ENCODE measurements at places on chromosomes 11 and 22. TPM values are rescaled to one million over a fixed set of nuclear protein-coding genes. Genes with fewer than 3 reads are reported as not detected.
A peak's percentile ranks its signal among the peaks of the same experiment; 100 is the strongest.

LDHAL6A gene
- total RNA-seq: not detected

DNA sequence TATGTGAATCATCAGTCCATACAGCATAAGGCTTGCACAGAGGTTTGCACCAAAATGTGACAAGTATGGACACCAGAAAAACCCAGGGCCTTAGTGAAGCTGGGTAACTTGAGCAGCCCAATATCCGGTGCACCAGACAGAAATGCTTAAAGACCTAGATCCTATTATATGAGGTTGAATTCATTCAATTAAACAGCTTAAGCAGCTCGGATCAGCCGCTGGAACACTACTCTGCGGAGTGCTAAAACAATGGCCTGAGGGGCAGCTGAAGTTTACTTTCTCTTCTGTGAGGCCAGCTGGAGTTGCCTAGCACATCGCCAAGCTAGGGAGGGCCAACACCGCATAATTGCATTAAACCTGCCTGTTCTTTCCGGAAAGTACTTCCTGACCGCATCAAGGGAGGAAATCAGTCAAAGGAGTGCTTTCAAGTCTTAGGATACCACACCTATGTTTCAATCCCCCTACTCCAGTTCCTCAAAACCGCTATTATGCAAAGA is 17.0 kb upstream of the FAM181B start:
- no peak for DNase-seq

GRCh38 chr11:2091112-2091746 is 48.0 kb downstream of the IGF2 start:
- DNase-seq: no peak

DNA sequence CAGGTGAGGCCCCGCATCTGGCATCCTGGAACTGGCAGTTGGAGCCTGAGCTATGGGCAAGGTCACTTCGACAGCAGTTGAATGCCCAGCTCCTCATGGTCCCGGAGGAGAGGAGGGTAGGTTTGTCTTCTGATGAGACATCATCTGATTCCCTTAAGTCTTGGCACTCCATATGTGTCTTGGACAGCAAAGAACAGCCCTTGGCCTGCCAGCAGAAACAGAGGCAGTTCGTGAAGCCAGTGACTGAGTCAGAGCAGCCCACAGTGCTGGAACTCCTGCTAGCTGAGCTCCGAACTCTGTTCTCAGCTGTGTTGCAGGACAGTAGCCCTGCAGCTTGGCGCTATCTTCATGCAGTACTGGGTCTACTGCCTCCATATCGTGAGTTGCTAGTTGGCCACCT is 1.0 kb downstream of the DNHD1 start:
- peak; percentile 75 for DNase-seq

GRCh38 chr22:38460426-38460840 is 5.4 kb upstream of the KCNJ4 start:
- no peak for DNase-seq

GRCh38 chr11:83174008-83174407 is 17.1 kb downstream of the PCF11 start:
- no peak for DNase-seq

CADM1 gene
- total RNA-seq: 33.9 TPM

DNA sequence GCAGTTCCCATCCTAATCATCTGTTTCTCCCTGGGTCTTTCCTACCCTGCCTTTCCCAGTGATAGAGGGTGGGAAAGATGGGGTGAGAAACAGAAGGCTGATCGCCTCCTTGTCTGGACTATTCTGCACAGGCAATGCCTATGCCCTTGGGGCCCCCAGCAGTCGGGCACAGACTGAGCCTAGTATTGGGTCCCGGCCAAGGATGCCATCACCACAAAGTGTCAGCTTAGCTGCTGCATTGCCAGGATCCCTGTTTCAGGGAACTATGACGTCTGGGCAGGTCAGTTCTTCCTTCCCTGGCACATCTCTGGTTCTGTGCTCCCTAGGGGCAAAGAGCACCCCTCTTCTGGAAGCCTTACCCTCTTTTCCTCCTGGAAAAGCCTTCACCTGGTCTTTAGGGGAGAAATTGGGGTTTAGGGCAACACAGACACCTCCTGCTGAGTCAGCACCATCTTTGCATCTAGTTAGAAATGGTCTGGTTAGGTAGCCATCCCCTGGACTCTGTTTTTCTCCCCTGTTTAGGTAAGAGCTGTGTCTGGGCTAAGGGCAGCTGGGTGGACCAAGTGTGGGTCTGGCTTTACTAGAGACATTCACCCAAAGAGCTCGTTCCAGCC is 2.1 kb downstream of the ADAMTS8 start:
- no peak for DNase-seq

DNA sequence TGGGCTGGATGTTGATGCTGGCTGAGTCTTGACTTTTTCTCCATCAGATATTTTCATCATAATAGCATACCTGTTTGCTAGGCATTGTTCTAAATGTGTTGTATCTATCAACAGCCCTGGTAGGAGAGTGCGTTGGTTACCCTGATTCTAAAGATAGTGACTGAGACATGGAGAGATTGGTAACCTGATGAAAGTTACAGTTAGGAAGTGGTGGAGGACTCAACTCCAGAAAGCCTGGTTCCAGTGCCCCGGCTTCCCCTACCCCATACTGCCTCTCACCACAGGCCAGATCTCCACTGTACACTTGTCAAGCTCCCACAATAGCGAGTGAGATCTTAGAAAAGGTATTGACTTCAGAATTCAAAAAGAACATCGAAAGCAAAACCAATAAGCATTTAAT is 22.8 kb upstream of the RELT start:
- DNase-seq: no peak

DNA sequence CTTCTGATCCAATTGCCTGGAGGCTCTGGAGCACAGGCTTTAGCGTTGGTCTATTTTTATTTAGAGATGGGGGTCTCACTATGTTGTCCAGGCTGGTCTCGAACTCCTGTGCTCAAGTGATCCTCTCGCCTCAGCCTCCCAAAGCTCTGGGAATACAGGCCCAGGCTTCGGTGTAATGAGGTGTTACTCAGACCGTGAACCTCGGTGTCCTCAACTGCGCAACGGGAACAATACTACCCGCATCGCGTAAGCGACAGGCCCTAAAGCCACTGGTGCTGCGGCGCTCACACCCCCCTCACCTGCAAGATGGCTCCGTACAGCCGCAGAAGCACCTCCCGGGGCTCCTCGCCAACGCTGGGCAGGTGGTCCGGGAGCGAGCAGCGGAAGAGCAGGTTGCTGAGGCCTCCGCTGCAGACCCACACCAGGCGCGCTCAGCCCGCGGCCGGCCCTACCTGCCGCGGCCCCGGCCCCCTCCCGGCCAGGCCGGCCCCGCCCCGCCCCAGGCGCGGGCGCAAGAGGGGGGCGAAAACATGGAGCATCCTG is 628 bp downstream of the CHKB start:
- DNase-seq: no peak

DNA sequence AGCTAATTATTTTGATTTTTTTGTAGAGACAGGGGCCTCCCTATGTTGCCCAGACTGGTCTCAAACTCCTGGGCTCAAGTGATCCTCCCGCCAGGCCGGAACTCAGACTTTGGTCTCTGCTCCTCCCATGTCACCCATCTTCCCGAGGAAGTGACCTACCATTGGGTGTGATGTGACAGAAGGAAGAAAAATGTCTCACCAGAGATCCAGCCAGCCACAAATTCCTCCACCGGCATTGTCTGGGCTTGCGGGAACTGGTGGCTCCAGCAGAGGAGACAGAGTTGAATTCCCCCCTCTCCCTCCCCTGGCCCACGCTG is 772 bp downstream of the SLC25A45 start:
- peak; percentile 70 for DNase-seq

DNA sequence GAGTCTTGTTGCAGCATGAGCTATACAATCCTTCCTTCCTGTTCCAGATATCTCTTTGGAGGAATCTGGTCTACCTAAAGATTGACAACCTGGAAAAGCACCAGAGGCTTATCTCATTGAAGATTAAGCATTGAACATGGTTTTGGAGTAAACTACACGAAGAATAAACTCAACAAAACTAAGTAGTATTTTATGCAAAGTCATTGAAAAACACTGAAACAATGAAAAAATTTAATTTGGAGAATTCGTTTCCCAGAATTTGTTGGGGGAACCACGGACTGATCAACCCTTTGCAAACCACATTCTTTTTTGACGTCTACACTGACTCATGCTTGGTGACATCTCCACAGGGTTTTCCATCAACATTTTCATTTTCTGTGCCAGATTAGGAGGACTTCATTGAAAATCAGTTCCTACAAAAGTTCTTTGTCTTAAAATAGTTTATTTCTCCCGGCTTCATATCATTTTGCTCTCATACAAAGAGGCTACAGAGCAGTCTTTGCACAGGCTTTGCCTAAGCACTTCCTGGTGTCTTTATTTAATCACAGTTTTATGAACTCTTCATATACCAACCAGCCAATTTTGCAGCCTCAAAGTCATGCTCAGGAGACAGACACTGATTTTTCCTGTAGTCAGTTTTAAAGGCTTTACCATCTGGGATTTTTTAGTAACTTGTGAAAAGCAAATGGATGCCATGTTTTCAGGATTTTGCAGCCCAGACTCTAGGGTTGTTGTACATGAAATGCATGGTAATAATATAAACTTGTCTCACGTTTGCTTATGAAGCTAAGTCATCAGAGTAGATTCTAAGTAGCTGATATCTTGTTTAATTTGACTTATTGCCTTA is 186.3 kb downstream of the C11orf91 start:
- no peak for DNase-seq

- no peak for DNase-seq
Observed at GRCh38 chr11:123585206-123585605, 69.2 kb downstream of the SCN3B start.

GRCh38 chr11:105181100-105181499 is 41.5 kb upstream of the CARD18 start:
- DNase-seq: no peak

DNA sequence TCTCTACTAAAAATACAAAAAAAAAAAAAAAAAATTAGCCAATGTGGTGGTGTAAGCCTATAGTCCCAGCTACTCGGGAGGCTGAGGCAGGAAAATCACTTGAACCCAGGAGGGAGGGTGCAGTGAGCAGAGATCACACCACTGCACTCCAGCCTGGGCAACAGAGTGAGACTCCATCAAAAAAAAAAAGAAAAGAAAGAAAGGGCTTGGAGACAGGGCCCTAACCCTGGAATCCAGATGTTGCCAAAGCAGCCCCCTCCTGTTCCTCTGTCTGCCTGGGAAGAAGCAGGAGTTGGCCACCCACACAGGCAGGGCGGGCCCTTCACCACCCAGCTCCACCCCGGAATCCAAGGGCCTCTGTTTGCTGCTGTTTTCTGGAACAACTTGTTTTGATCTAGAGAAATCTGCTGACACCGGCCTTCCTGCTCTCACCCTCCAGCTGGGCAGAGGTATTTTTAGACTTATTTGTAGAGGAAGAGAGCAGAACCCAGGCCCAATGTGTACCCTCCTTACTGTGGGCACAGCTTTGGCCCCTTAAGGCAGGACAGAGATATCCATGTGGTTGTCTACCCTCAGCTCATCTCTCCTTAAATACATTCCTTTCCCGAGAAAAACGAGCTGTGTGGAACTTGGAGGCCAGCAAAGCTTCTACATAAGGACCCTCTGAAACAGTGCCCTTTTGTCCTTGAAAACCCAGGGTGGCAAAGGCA is 2.7 kb upstream of the NEAT1 start:
- peak; percentile 98 for DNase-seq

MRGPRF gene
- 10.8 TPM for total RNA-seq

DNA sequence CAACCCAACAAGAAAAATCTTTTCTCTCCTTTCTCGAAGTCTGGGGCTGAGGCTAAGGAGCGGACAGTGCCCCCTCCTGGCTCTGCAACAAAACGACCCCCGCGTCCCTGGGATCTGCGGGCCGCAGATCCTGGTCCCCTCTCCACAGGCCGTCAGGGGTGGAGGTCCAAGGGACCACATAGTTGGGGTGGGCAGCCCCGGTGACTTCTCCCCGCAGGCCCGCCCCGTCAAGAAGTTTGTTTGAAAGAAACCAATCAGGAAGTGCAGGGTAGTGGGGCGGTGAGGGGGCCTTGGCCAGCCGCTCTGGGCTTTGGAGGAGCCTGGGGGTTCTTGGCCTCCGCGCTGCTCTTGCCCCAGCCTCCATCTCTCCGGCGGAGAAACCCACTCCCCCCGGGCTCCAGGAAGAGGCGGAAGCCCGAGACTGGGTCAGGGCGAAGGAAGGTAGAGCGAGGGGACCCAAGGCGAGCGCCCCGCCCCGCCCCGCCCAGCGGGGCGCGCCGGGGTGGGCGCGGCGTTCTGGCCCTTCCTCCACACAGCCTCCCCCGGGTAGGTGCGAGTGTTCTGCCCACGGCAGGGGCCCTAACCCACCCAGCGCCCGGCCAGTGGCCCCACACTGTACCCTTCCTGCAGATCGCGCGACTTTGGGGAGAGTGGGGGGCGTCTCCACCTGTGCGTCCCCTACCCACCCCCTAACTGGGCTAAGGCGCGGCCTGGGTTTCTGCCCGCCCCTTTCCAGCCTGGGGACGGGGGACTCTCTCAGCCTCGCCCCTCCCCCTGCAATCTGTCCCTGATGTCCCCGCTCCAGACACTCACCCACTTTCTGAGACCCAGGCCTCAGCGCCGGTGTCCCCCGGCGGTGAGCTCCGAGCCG is 1.3 kb downstream of the TP53I11 start:
- no peak for DNase-seq
